ENCODE measurements at places on chromosomes 12 and 14. TPM values are rescaled to one million over a fixed set of nuclear protein-coding genes. Genes with fewer than 3 reads are reported as not detected.
A peak's percentile ranks its signal among the peaks of the same experiment; 100 is the strongest.

LMO3 gene
- total RNA-seq: 5.5 TPM

DNA sequence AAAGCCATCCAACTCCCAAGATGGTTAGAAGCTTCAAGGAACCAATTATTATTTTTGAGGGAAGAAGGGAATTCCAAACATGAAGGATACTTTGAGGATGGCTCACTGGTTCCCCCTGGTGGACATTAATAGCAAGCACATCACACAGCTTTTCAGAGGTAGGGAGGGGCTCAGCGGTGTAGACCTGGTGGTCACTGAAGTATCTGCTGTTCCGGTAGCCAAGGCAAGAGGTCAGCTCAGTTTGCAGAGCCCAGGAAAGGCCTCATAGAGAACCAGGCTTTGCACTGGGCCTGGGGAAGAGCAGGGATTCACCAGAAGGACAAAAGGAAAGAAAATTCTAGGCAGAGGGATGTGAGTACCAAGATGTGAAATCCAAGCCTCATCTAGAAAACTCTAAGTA, 118.7 kb downstream of the KSR2 start:
- no peaks in the 10 kb centered on the region for H3K4me1 ChIP-seq
- DNase-seq: no peak
- no peak overlapping the region for H3K27ac ChIP-seq
- no peak overlapping the region for H3K4me3 ChIP-seq

DNA sequence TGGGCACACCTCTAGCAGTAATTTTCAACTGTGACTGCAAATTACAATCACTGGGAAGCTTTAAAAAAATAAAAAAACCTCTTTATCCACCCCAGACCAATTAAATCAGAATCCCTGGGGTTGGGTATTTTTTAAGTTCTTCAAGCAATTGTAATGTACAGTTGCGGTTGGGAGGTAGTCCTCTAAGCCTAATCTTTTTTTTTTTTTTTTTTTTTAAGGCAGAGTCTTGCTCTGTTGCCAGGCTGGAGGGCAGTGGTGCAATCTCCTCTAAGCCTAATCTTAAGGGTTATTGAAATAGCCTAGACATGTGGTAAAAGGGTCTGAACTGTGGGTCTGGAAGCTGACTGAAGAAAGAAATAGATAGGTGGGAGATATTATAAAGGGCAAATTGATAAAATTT, 230.5 kb downstream of the AKAP6 start:
- no peak for DNase-seq
- H3K27me3 ChIP-seq: no peaks in the 10 kb centered on the region
- no peaks in the 10 kb centered on the region for H3K4me1 ChIP-seq
- H3K27ac ChIP-seq: no peak overlapping the region

- DNase-seq: peak; percentile 64
- no peaks in the 10 kb centered on the region for H3K36me3 ChIP-seq
- no peak overlapping the region for H3K4me3 ChIP-seq
- H3K27ac ChIP-seq: no peak overlapping the region
- H3K4me1 ChIP-seq: no peaks in the 10 kb centered on the region
Measured at GRCh38 chr14:56422703-56423213, 156.8 kb upstream of the TMEM260 start.

TMCC3 gene
- total RNA-seq: 15.3 TPM

GRCh38 chr14:71105177-71105576, 197.9 kb downstream of the PCNX1 start:
- DNase-seq: no peak
- H3K27ac ChIP-seq: no peak overlapping the region
- H3K4me1 ChIP-seq: no peaks in the 10 kb centered on the region
- H3K4me3 ChIP-seq: no peak overlapping the region
- H3K27me3 ChIP-seq: no peaks in the 10 kb centered on the region

DNA sequence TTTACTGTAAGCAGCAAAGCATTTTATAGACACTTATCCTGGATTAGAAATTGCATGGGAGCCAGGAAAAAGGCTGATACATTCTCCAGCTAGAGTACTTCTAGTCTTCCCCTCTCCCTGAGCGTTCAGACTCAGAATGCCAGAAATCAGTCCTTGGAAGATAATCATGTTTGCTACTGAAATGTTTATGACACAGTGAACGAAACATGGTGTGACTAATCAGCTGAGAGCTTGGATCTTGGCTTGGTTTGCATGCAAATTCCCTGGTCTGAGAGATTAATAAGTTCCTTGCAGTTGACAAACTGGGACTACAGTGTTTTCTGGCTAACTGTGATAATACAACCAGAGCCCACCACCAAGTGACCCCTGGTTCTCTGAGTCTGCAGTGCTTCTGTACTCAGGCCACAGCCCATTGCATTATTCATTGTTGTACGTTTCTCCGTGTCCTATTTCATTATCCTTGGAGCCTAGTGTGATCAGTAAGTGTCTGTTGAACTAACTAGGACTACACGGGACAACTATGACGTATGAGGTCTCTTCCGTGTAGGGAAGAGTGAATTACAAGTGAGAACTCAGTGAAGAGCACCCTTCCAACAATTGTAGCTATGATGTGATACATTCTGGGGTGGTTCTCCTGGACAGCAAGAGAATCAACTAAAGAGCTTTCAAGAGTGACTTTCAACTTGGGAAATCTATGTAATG, 34.6 kb upstream of the EVL start:
- peak; percentile 27 for DNase-seq
- H3K27ac ChIP-seq: no peak overlapping the region
- H3K36me3 ChIP-seq: no peaks in the 10 kb centered on the region
- H3K4me1 ChIP-seq: peaks cover 16% of the 10 kb centered on the region
- no peaks in the 10 kb centered on the region for H3K27me3 ChIP-seq

Data from ovary (tissue), 10 donors.